ENCODE measurements at places on chromosomes 7 and 10.

- DNase-seq = no peak
Observed at GRCh38 chr10:93947055-93947454, 46.7 kb upstream of the PLCE1 start.

DNA sequence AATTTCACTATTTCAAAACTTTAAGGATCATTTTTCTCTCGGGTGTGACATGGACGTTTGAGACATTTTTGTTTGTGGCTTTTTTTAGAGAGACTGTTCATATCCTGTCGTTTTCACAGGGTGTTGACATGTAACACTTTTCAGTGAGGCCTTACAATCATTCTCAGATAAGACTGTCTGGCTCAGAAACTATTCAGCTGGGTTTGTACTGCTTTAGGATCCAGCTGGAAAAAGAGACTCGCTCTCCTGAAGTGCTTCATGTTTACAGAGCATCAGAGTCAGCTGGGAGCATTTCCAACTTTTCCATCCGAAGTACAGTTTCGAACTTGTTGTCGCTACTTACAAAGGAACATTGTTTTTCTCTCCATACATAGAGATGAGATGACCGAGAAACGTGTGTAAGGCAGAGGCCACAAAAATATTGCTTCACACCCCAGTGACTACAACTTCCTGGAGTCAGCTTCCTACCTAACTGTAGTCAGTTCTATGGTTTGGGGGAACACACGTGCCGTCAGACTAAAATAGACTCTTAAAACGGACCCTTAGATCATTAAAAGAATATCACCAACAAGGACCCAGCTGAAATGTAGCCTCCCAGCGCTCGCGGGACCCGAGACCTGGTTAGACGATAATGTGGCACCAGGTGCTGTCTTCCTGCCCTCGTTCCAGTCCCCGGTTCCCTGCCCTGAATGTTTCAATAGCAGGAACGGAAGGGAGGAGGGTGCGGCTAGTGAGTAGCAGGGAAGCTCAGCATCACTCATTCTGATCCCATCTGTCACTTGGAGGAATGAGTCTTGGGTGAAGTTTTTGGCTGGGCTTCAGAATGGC, 78.0 kb downstream of the MKI67 start:
- DNase-seq = no peak

DNA sequence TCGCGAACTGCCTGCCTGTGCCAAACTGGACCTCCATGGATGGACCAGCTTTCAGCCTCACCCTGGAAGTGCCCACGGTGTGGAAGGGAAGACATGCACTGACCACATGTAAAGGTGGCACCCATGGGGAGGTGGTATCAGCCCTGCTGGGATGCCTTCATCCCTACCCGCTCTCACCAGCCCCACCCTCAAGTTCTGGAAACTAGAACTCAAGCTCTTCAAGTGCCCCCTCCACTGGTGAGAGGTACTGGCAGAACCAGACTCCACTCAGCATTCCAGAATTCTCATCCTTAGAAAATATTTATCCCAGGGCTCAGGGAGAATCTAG, 5.9 kb downstream of the ZNF488 start:
- no peak for DNase-seq

DNA sequence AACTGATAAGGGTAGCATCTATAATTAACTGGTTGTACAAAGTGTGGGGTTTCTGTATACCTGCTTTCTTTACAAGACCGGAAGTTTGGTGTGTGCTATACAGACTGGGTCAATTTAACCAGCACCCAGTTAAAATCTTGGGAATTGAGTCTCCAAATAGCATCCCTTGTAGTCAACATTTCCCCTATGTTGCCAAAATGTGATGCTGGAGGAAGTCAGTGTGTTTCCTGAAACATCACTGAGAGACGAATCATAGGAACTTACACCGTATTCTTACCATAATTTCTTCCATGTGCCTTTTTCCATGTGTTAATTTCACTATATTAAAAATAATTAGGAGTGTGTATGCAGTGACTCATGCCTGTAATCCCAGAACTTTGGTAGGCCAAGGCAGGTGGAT, 1.7 kb downstream of the AKR1C4 start:
- no peak for DNase-seq

DNA sequence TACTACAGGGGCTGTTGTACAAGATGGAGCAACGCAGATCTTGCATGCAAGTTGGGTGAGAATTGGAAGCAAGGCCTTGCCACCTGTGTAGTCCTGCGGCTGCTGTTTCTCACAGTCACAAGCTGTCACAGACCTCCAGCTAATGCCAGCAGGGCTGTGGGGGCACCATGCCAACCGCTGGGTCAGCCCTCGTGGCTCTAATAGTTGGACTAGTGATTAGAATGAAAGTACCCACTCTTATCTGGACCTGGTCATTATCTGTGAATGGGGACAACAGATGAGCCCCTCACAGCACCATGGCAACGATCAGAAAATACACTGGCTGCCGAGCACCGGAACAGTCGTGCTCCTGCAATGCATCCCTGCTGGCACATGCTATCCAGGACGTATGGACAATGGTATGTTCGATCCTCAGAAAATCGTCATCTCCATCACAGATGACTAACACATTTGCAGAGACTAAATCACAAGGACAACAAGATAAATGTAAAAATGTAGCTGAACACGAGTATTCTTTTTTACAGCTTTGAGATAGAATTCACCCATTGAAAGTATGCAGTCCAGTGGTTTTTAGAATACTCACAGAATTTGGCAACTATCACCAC, 80.4 kb upstream of the CALN1 start:
- no peak for DNase-seq

DNA sequence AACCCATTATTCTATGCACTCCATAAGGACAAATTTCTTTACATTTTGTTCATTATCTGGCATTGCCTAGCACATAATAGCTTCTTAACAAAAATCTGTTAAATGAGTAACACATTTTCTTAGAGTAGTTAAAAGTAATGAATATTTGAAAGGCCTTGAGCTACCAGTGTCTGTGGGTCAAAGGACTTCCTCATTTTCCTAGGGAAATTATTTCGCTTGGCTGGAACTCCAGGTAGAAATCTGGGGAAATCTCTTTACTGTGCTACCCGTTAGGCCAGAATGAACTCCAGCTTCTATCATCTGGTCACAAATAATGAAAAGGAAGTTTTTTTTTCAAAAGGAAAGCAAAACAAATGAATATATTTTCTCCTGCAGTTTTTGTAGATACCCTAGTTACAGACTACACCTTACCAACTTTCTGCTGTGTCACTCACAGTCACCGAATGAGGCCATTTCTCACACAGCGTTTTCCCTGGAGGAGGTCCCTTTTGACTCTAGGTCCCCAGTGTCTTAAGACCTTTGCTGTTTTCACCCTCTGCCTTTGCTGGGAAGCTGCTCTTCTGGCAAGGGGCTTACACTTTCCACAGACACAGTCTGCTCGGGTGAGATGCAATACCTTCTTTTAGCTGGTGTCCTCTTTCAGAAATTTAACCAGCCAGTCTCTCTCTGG, 1.6 kb downstream of the SAMD9L start:
- DNase-seq = no peak

- DNase-seq = no peak
Observed at GRCh38 chr10:15842556-15843169, 17.6 kb downstream of the MINDY3 start.

- DNase-seq = no peak
Observed at GRCh38 chr7:37915438-37915837, 1.2 kb downstream of the SFRP4 start.

DNA sequence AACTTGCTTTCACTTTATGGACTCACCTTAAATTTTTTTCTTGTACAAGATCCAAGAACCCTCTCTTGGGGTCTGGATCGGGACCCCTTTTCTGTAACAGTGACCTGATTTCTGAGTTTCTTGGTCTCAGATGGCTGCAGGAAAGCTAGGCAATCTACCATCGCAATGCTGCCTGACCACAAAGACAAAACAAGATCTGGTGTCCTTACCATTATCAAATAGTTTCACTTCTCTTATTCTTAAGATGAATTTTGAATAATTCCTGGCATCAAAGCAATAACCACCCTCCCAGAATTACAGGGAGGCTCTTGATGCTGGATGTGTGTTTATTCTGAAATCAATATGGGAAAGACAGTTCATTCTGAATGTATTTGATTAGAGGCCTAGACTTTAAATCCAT, 77.4 kb upstream of the FRMD4A start:
- DNase-seq = no peak

DNA sequence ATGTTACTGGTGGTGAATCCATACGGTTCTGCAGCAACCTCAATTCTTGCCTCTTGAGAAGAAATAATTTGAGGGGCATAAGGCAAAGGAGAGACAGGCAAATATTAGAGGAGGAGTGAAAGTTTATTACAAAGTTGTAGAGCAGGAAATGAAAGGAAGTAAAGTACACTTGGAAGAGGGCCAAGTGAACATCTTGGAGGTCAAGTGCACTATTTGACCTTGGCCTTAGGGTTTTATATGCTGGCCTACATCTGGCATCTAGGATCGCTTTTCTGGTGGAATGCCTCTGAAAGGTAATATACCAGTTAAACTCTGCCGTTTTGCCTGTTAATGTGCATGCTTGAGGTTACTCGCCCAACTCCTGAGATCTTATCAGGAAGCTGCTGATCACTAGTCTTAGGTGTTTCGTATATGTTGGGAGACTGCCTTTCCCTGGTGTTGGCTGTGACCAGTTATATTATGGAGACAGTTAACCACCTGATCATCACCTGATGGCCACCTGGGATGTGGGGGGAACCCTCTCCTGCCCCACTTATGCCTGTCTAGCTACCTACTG, 66.1 kb upstream of the CYP2C18 start:
- no peak for DNase-seq

DNA sequence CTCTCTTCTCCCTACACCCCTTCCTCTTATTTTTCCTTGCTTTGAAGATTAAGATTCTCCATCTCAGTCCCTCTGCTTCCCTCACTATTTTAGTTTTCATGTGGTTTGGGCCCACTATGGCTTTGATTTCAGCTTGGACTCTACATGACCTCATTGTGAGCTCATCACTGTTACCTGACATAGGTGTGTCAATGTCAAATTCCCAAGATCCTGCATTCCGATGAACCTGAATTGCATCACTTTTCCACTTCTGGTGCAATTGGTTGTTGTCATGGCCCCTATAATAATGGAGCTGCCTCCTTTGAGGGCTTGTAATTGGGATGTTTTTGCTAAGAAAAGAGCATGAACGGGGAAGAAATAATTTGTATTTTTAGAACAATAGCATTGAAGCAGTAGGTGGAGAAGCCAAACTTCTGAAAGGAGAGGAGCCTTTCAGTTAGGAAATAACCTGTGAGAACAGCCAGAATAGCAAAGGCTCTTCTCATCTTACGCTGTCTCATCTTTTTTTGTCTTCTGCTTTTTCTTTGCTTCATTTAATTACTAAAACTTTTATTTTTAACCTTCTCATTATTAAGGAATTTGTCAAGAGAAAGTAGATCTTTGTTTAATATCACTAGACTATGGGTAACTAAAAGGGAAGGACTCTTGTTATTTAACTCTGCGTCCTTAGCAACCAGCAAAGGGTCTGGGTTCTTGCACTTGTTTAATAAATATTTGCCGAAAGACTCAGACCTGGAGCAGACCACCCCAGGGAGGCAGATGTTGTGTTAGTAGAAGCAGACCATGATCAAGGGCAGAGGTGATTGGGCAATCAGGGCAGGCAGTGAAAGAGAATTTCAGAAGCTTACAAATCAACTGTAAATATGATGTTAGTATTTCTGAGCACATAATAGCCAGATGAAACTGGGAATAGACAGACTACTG, 95.4 kb downstream of the TES start:
- DNase-seq = no peak

DNA sequence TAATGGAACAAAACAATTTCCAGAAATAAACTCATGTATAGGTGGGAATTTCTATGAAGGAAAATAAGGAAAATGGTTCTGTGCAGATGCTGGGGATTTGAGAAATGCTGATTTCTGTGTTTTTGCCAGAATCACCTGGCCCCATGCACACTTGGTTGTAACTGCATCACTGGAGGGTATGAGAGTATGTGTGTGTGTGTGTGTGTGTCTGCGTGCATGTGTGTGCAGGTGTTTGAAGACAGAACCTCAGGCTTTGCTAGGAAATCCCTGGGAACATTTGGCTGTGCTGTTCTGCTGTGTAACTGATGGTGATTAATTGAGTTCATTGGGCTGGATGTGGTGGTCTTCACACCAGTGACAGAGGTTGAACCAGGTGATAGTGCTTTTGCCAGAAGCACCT, 141.6 kb downstream of the CAMK1D start:
- DNase-seq = no peak

GRCh38 chr7:73954181-73954580, 73.8 kb upstream of the ELN start:
- DNase-seq = no peak

- DNase-seq = no peak
Observed at GRCh38 chr7:3650844-3651243, 349.8 kb downstream of the SDK1 start.

DNA sequence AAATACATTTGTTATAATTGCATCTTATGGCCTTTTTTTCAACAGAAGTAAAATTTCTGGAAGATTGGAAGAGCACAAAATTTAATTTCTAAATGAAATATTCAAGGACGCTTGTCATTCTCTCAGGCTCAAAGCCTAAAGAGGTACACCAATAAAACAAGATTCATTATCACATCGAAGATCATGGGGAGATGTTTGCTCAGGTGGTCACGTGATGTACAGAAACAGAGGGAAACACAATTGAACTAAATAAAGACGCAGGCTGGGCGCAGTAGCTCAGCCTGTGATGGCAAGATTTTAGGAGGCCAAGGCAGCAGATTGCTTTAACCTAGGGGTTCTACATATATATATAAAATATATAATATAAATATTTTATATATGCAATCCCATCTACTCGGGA, 37.3 kb upstream of the TMEM254 start:
- no peak for DNase-seq

GRCh38 chr7:102908676-102909075, 4.1 kb upstream of the LRRC17 start:
- DNase-seq = no peak

DNA sequence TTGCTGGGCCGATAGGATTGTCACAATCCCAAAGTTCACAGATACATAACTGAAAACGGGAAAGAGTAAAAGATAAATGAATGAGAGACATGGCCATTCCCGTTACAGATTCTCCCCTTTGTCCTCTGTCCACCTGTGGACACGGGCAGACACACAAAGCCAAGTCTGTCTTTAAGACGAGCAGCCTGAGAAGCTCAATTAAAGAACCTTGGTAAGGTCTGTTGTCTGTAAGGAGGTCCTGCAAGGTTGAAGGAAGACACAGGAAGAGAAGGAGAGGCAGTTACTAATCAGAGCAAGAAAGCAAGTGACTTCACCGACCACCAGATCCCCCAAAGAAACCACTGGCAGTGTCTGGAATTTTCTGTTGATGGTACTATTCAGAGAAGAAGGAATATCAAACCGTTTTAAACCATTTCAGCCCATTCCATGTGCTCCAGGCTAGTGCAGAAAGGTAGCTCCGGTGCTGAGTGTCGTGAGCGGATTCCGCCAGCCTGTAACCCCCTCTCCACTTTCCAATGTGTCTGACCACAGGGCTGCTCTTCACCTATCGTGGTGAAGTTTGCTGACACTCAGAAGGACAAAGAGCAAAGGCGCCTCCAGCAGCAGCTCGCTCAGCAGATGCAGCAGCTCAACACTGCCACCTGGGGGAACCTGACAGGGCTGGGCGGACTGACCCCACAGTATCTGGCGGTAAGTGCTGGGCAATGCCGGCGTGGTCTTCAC, 252.6 kb downstream of the CELF2 start:
- DNase-seq = peak; percentile 48

GRCh38 chr7:71482284-71482683, 350.3 kb downstream of the GALNT17 start:
- DNase-seq = no peak

Data from hippocampal formation (tissue), 2 donors.